Hematopoietic multipotent progenitor cell treated with erythropoietin and hydrocortisone succinate and interleukin-3 and kit ligand, for 17 days (in vitro differentiated cells): ENCODE measurements at places on chromosomes 2 and 18.

GRCh38 chr2:227163485-227163997 is 464 bp downstream of the COL4A4 start:
- DNase-seq, result no peak

- no peak for DNase-seq
These were observed 14.3 kb upstream of the EN1 start for GRCh38 chr2:118861731-118862130.

DNA sequence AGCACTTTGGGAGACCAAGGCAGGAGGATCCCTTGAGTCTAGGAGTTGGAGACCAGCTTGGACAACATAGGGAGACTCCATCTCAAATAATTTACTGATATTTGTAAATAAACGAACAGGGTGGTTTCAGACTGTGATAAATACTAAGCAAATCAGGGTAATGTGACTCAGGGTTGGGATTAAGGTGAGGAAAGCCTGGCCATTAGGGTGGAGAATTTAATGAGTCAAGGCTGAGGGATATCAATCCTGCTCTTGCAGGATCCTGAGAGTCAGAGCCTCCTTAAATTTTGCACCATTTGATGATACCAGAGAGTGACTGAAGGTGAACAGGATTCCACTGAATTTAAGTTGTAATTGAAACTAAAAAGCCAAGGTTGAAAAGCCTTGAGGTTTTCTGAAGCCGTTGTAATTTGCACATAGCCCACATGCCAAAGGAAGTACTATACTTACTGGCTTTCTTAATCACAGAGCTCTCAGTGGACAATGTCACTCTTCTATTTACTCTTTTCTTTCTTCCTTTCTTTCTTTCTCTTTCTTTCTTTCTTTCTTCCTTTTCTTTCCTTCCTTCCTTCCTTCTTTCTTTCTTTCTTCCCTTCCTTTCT is 28.6 kb upstream of the AP1S3 start:
- DNase-seq, result no peak

DNA sequence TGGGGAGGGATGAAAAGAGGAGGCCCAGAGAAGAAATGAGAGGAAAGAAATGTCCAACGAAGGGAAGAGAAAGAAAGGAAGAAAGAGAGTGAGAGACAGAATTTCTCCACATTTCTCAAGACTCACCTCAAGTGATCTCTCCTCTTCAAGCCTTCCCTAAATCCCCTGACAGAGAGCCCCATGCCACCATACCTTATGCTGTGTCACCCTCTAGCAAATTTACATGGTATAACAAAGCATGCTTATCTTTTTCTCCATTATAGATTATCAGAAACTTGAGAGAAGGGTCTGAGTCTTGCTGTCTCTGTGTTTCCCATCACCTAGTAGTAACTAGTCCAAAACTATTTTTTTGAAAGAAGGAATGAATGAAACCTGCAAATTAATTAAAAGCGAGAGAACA is 1208.4 kb downstream of the DPP10 start:
- DNase-seq, result no peak

DNA sequence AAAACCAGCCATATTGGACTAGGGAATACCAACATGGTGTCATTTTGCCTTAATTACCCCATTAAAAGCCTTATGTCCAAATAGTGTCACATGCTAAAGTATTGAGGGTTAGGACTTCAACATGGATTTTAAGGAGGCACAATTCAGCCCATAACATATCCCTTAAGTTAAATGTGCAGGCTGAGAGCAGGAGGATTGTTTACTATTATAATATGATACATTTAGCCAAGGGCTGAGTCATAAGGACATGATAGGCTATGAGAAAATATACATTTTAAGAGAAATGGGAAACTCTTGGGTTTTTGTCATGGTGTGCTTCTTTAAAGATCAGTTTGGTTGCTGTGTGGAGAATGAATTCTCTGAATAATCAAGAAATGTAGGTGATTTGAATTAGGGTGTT is 136.8 kb downstream of the RDH14 start:
- DNase-seq, result no peak

DNA sequence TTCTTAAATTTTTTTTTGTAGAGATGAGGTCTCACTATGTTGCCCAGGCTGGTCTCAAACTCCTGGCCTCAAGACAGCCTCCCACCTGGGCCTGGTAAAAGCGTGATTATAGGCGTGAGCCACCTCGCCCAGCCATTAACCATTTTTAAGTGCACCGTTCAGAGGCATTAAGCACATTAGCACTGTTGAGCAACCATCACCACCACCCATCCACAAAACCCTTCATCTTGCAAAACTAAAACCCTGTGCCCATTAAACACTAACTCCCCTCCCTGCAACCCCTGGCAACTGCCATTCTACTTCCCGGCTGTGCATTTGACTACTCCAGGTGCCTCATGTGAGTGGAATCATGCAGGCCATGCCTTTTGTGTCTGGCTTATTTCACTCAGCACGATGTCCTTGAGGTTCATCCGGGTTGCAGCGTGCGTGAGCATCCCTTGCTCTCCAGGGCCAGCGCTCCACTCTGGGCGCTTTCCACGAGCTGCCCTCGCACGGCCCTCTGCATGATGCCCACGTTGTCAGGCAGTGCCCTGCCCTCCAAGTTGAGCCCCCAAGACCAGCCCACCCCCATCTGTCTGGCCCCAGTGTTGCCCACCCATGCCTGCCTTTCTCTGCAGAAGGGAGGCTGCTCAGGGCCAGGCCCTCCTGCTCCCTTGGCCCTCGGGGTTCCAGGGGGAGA is 63.0 kb upstream of the GLI2 start:
- DNase-seq, result no peak

DNA sequence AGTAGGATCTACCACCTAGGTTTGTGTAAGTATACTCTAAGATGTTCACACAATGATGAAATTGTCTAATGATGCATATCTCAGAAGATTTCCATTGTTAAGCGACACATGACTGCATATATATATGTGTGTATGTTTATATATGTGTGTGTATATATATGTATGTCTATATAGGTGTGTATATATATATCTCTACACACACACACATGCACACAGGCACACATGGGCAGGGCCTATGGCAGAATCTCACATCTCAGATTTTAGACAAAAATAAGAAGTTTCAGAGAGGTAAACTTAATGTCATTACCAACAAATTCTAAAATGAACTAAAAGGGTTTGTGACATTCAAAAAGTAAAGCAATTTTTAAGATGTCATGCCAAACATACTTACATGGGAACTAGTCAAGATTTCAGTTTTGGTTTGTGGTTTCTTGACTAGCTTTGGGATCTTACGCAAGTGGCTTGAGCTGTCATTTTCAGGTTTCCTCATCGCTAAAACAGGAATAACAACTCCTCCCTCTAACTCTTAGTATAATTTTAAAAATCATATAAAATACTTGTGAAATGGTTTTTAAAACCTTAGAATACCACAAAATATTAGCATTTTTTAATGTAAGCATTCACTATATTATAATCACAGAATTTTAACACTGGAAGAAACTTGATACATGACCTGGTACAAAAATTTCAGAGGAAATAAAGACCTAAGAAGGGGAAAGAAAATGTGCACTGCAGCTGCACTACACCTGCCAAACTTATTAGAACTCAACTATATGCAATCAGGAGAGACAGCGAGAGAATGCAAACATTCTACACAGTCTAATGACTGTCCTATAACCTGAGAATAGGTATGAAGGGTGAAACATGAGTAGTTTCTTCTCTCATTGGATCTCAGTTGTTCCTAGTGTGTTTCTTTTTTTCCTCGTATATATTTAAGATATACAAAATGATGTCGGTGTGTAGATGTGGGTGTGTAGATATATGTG is 75.7 kb downstream of the TTC21B start:
- no peak for DNase-seq

GRCh38 chr2:136327162-136327852 is 209.4 kb upstream of the CXCR4 start:
- DNase-seq, result no peak
